Activated CD4-positive, alpha-beta T cell treated with anti-CD3 and anti-CD28 coated beads for 36 hours (primary cell): ENCODE measurements at places on chromosomes 16 and 17.

DNA sequence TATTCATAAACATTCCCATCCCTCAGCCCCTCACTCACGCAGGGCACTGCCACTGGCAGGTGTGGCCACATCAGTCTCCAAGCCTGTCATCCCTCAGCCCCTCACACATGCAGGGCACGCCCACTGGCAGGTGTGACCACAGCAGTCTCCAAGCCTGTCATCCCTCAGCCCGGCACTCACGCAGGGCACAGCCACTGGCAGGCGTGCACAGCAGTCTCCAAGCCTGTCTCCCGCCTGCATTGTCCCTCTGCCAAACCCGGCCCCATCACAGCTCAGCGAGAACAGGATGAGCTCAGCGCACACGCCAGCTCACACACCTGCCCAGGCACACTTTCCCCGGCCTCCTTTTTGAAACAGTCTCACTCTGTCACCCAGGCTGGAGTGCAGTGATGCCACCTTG, 11.4 kb upstream of the KREMEN2 start:
- DNase-seq = no peak

GRCh38 chr17:42982266-42982665, 1.9 kb downstream of the RUNDC1 start:
- no peak for DNase-seq

GRCh38 chr17:72640415-72641165, 451.9 kb downstream of the SLC39A11 start:
- DNase-seq = no peak

GRCh38 chr17:4856271-4856936, 23.3 kb downstream of the MINK1 start:
- DNase-seq = no peak

- DNase-seq = no peak
Measured at GRCh38 chr16:10575506-10576130, 4.8 kb downstream of the EMP2 start.

DNA sequence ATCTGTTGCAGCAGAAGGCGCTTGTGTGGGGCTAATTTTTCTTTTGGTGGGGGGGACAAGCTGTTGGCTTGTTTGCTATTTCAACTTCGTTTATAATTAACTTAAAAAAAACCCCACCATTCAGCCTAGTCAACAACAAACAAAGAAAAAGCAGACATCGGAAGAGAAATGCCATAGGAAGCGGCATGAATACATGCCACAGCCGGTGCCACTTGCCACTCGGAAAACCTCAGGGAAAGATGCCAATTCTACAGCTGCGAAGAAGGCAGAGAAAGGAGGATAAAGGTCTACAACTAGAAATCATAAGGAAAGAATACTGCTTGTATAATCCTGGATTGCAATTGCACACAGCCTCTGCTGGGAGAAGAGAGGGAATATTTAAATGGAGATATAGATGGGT, 254.4 kb upstream of the PMFBP1 start:
- DNase-seq = no peak

- DNase-seq = no peak
Measured at GRCh38 chr17:18966831-18967624, 15.1 kb downstream of the SLC5A10 start.

DNA sequence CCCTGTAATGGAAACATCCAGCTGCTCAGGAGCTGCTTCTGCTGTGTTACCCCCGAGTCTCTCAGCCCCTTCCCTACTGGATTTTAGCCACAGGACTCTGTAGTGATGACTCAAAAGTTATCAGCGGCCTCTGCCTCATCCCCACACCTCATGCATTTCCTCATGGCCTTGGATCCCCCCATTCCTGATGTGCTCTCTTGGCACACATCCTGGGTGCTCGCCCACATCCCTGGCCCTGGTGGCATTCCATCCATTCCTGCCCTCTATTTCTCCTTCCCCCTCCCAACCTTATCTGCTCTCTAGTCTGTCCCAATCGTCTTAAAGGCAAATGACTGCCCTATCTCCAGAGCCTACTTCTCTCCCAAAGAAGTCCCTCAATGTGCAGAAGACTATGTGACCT, 24.6 kb downstream of the MARF1 start:
- DNase-seq = no peak

DNA sequence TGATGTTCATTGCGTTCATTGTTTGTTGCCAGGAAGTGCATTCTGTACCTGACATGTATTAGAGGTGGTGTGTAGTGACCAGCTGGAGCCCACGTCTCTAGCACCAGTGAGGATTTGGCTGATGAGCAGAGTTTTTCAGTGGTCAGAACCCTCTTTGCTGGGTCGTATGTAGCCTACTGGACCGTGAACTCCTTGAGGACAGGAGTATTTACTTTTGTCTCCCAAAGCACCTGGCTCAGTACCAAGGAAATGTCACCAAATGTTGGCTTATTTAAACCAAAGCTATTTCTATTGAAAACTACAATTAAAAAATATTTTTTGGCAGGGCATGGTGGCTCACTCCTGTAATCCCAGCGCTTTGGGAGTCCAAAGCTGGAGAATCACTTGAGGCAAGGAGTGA, 262.7 kb downstream of the SNX29 start:
- no peak for DNase-seq

GRCh38 chr17:28747051-28747691, 3.4 kb downstream of the TRAF4 start:
- DNase-seq = no peak

DNA sequence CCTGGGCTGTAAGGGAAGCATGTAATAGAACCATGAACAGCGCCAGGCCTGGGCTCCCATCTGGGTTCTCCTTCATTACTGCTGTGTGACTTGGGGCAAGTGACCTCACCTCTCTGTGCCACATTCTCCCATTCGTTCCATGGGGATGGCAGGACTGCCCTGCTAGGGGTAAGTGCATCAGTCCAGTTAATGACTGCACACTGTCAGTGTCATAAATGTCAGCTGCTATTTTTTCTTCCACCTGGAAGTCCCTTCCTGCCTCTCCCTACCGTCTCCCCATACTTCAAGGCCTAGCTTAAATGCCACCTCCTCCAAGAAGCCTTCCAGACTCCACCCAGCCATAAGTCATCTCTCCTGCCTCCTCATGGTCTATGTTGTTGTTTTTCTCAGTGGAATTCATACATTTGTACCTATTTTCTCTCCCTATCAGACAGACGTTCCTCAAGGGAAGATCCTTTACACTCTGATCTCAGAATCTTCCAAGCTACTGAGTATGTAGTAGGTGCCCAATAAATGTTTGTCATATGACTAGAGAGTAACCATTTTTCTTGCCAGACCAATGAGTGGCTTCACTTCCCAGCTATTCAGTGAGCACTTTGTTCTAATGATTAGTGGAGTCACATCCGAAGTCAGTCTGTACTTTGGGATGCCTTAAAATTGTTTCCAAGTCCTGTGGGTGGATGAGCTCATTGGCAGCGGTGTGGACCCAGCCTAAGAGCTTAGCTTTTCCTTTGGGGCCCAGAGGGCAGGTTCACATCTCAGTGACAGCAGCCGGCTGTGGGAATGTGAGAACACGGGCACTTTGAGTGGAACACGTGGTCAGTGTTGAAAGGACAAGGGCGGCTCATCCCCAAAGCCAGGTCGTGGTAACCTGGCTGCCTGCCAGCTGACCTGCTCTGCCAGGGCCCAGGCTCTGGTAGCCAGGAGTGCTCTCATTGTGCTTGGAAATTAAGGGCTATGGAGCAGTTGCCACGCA, 147.5 kb upstream of the GSE1 start:
- DNase-seq = no peak

DNA sequence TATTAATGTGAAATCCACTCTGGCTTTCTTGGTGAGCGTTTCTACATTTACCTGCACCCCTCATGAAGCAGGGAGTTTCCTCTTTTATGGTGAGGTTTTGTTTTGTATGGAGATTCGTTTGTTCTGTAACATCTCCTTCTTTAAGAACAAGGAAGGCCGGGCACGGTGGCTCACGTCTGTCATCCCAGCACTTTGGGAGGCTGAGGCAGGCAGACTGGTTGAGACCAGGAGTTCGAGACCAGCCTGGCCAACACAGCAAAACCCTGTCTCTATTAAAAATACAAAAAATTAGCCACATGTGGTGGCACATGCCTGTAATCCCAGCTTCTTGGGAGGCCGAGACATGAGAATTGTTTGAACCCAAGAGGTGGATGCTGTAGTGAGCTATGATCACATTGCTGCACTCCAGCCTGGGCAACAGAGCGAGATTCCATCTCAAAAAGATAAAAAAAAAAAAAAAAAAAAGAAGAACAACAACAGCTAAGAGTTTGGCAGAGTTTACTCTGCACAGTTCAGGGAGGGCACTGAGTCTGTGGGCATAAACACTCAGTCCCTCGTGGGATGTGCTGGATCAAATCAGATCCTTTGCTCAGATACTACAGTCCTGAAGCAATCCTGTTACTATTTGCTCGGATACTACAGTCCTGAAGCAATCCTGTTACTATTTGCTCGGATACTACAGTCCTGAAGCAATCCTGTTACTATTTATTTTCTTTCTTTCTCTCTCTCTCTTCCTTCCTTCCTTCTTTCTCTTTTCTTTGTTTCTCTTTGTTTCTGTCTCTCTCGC, 28.9 kb downstream of the ADCY9 start:
- DNase-seq = no peak

GRCh38 chr17:12118617-12119016, 97.9 kb downstream of the MAP2K4 start:
- no peak for DNase-seq

GRCh38 chr17:9241371-9241712, 220.0 kb downstream of the NTN1 start:
- no peak for DNase-seq

DNA sequence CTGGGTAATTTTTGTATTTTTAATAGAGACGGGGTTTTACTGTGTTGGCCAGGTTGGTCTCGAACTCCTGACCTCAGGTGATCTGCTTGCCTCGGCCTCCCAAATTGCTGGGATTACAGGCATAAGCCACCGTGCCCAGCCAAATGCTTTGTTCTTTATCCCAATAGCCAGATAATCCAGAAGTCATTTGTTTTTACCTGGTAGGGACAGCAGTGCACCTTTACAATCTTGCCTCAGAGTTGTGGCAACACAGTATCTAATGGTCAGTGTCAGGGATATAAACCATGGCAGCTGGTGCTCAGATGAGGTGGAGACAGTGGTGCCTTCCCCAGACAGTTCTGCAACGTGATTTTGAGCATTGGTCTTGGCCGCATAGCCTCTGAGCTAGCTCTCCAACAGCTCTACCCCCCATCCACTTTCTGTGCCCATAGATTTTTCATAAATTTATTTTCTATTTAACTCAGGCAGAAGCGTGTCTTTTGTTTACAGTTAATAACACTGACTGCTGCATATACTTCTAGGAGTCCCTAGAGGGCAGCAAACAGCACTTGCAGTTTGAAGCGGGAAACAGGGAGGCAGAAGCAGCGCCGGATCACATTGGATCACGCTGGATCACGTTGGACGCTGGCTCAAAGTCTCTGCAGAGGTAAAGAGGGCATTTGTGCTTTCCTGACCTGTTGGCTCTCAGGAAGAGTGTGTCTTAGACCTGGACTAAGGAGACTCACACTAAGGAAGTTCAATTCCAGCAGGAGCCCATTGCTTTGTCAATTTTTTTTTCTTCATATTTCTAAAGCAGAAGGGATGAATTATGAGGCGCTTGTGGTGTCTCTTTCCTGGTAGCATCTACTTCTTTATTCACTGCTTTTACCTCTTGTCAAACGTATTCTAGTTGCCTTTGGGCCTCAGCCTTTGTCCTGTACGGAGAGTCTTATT, 5.1 kb upstream of the GGT6 start:
- peak; percentile 78 for DNase-seq

DNA sequence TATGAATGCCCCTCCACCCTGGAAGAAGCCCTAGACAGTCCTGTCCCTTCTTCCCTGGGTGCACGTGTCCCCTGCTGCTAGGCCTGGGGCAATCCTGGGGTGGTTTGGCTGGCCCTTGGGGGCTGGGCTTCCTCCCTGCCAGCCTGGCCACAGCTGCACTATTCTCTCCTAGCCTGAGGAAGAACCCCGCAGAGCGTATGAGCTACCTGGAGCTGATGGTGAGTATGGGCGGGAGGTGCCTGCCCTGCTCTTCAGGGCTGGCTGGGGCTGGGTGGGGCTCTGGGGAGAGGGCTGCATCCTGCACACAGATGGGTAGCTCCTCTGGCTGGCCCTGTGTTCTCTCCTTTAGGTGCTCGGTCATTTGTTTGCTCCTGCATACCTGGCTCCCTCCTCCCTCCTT, 28.8 kb downstream of the MAP2K3 start:
- peak; percentile 5 for DNase-seq

GRCh38 chr16:57386381-57386951, 14.2 kb downstream of the CX3CL1 start:
- DNase-seq = no peak
